ENCODE measurements at places on chromosomes 1 and 21.
A peak's percentile ranks its signal among the peaks of the same experiment; 100 is the strongest.

- no peak for DNase-seq
Observed at GRCh38 chr1:63813829-63814277, 40.0 kb downstream of the ROR1 start.

GRCh38 chr1:201676197-201676596 lies 137.3 kb downstream of the NAV1 start:
- DNase-seq, result no peak

- no peak for DNase-seq
Observed at GRCh38 chr1:53317646-53318539, 10.0 kb downstream of the LRP8 start.

GRCh38 chr1:192966073-192966472 lies 93.1 kb downstream of the UCHL5 start:
- no peak for DNase-seq

- DNase-seq, result no peak
Observed at GRCh38 chr21:37769656-37770055, 146.6 kb downstream of the KCNJ6 start.

GRCh38 chr1:172928412-172928811 lies 122.3 kb downstream of the TNFSF18 start:
- no peak for DNase-seq

GRCh38 chr1:46070164-46070814 lies 62.1 kb downstream of the PIK3R3 start:
- DNase-seq, result no peak

- DNase-seq, result no peak
Observed at GRCh38 chr1:30780409-30780808, 22.8 kb upstream of the LAPTM5 start.

GRCh38 chr1:81681601-81682266 lies 119.0 kb upstream of the ADGRL2 start:
- DNase-seq, result no peak

GRCh38 chr1:113168946-113169345 lies 95.9 kb downstream of the LRIG2 start:
- DNase-seq, result no peak

- DNase-seq, result peak; percentile 64
Observed at GRCh38 chr1:46547481-46548383, 3.7 kb downstream of the KNCN start.

DNA sequence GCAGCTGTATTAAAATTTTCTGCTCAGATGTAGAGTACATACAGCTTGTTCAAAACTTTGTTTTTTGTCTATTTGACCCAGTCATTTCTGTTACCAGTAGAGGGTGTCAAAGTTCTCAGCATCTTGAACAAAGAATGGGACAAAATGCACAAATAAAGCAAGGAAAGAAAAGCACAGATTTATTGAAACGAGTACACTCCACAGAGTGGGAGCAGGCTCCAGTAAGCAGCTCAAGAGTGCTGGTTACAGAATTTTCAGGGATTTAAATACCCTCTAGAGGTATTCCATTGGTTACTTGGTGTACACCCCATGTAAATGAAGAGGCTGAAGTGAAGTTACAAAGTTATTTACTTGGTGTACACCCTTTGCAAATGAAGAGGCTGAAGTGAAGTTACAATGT lies 8.9 kb upstream of the PRMT6 start:
- DNase-seq, result no peak

DNA sequence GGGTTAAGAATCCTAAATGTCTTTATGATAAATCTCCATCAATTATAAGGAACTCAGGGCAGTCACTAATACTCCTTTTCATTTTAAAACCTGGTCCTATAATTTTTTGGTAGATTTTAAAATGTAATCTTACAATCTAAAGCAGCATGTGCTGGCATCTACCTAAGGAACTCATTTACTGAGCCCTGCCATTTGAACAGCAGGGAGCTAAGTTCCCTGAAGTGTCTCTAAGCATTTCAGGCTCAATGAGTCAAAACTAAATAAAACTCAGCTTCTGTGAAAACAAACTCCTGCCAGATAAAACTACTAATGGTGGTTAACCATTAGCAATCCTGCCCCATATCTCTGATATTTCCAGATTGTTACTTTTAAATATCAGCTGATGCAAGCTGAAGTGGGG lies 1371.8 kb upstream of the PRMT6 start:
- DNase-seq, result no peak

DNA sequence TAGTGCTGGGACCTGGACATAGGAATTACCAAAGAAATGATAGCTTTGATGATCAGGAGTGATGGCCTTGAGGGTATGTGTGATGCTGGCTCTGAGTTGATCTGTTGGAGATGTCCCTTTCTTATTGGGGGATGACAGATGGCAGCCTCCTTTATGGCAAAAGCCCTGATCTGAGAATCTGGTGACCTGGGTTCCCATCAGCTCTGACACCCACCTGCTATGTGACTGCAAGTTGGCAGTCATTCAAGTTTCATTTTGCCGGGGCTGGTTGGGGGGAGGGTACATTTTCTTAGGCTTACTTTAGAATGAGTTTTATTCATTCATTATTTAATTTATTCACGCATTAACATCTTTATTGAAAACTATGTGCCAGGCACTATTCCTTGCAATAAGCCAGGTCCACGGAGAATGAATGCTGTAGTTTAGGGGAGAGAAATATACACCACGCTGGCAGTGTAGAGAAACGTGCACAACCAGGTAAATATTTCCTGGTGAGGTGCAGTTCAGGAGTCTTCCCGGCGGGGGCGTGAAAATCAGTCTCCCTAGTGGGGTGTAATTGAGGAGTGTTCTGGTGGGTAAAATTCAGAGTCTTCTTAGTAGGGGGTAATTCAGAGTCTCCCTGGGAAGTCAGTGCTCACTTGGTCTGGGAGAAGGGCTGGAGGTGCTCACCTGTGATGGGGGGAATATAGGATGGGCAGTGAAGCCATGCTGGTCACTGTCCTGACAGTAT lies 401.3 kb downstream of the CAMTA1 start:
- no peak for DNase-seq
